ENCODE measurements at places on chromosomes 2 and 18.

- no peak overlapping the region for H3K27ac ChIP-seq
- peaks cover 34% of the 10 kb centered on the region for H3K27me3 ChIP-seq
- DNase-seq, result no peak
- no peak overlapping the region for H3K4me3 ChIP-seq
- peaks cover 11% of the 10 kb centered on the region for H3K4me1 ChIP-seq
Observed at GRCh38 chr2:38099099-38100028, 23.4 kb upstream of the CYP1B1 start.

GRCh38 chr2:207845202-207845864, 75.6 kb upstream of the FZD5 start:
- no peak overlapping the region for H3K4me3 ChIP-seq
- peaks cover 6% of the 10 kb centered on the region for H3K36me3 ChIP-seq
- H3K27me3 ChIP-seq, result no peaks in the 10 kb centered on the region
- no peaks in the 10 kb centered on the region for H3K4me1 ChIP-seq
- DNase-seq, result no peak

GRCh38 chr2:78417355-78417754, 608.1 kb upstream of the REG3G start:
- H3K4me1 ChIP-seq, result no peaks in the 10 kb centered on the region
- no peaks in the 10 kb centered on the region for H3K36me3 ChIP-seq
- H3K27ac ChIP-seq, result no peak overlapping the region
- no peaks in the 10 kb centered on the region for H3K27me3 ChIP-seq
- H3K4me3 ChIP-seq, result no peak overlapping the region
- no peak for DNase-seq

GRCh38 chr2:492178-492577, 185.0 kb downstream of the TMEM18 start:
- peaks cover 5% of the 10 kb centered on the region for H3K36me3 ChIP-seq
- DNase-seq, result no peak
- no peak overlapping the region for H3K27ac ChIP-seq
- no peak overlapping the region for H3K4me3 ChIP-seq

DNA sequence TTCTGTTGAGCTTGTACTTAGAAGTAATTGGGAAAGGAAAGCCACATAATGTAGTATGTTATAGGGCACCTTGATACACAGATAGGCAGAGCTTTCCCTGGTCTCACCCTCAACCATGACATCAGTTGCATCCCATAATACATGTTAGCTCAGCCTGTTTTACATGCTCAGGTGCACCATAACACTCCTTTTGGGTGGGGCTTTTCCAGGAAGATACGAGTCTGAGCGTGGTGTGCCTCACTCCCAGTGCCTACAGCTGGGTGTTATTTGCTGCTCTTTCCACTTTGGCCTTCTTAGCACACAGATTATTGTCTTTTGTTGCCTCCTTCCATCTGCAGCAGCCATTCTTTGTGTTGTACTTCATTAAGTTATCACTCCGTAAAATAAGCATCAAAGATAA, 11.9 kb downstream of the TTC39C start:
- H3K36me3 ChIP-seq, result peaks cover 11% of the 10 kb centered on the region
- H3K27me3 ChIP-seq, result no peaks in the 10 kb centered on the region
- H3K4me1 ChIP-seq, result peaks cover 34% of the 10 kb centered on the region
- no peak overlapping the region for H3K27ac ChIP-seq

DNA sequence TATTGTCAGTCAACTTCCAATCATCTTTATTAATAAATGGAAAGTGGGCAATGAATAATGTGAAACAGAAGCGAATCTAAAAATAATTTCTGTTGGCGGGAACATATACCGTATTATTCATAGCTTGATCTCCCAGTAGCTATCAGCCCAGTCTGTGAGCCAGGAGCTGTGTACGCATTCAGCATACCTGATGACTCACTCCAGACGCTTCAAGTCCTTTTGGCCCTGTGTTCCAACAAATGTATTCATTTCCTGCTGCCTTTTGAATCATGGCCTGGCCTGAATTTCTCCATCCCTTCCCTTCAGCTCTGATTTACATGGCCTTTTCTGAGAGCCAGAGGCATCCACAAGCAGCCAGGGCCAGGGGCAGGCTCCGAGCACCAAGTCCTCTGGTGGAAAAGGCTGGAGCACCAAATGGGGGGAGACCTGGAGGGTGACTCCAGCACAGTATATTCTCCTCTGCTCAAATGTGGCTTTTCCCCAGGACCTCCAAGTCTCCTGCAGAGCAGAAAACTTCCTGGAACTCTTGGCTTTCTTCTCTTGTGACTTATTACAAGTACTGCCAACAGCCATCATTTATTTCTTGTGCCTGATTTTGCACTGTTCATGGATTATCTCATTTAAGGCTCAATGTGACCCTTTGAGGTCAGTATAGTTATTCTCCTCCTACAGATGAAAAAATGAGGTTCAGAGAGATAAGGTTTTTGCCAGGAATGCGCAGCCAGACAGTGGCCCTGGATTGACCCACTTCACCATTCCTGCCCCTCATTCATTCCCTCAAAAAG, 108.7 kb downstream of the EN1 start:
- no peak overlapping the region for H3K27ac ChIP-seq
- H3K27me3 ChIP-seq, result peaks cover 12% of the 10 kb centered on the region
- H3K4me1 ChIP-seq, result no peaks in the 10 kb centered on the region
- DNase-seq, result no peak

GRCh38 chr2:159077869-159078268, 109.4 kb downstream of the TANC1 start:
- no peak overlapping the region for H3K27ac ChIP-seq
- H3K4me3 ChIP-seq, result no peak overlapping the region
- DNase-seq, result no peak

GRCh38 chr2:226849349-226849748, 13.5 kb downstream of the RHBDD1 start:
- H3K36me3 ChIP-seq, result peaks cover 10% of the 10 kb centered on the region
- H3K4me3 ChIP-seq, result no peak overlapping the region
- H3K27me3 ChIP-seq, result no peaks in the 10 kb centered on the region
- DNase-seq, result no peak
- H3K27ac ChIP-seq, result no peak overlapping the region
- peaks cover 18% of the 10 kb centered on the region for H3K4me1 ChIP-seq

GRCh38 chr2:241865957-241866789, 3.4 kb upstream of the RTP5 start:
- peaks cover 34% of the 10 kb centered on the region for H3K4me1 ChIP-seq
- peaks cover 30% of the 10 kb centered on the region for H3K27me3 ChIP-seq
- H3K27ac ChIP-seq, result peak overlapping the region; percentile 79
- no peak overlapping the region for H3K4me3 ChIP-seq

DNA sequence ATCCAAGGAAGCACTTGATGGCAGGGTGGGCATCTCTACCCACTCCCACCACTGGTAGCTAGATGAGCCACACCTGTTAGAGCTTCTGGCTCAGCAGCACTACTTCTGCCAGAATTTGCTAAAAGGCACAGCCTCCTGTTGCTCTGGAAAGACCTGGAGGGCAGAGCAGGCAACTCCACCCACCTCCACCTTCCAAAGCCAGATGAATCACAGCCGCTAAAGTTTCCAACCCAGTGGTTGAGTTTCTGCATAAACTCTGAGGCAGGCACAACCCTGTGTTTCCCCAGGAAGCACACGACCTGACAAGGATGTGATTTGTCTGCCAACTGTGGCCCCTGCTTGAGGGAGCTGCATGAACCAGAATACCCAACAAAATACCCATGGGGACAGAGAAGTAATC, 111.6 kb upstream of the GCFC2 start:
- H3K4me3 ChIP-seq, result no peak overlapping the region
- peaks cover 2% of the 10 kb centered on the region for H3K27me3 ChIP-seq
- H3K36me3 ChIP-seq, result no peaks in the 10 kb centered on the region
- DNase-seq, result no peak

- no peak overlapping the region for H3K27ac ChIP-seq
- no peak overlapping the region for H3K4me3 ChIP-seq
- DNase-seq, result no peak
- no peaks in the 10 kb centered on the region for H3K27me3 ChIP-seq
- H3K4me1 ChIP-seq, result peaks cover 9% of the 10 kb centered on the region
- H3K36me3 ChIP-seq, result no peaks in the 10 kb centered on the region
Observed at GRCh38 chr2:30443081-30443480, 4.0 kb upstream of the LCLAT1 start.

DNA sequence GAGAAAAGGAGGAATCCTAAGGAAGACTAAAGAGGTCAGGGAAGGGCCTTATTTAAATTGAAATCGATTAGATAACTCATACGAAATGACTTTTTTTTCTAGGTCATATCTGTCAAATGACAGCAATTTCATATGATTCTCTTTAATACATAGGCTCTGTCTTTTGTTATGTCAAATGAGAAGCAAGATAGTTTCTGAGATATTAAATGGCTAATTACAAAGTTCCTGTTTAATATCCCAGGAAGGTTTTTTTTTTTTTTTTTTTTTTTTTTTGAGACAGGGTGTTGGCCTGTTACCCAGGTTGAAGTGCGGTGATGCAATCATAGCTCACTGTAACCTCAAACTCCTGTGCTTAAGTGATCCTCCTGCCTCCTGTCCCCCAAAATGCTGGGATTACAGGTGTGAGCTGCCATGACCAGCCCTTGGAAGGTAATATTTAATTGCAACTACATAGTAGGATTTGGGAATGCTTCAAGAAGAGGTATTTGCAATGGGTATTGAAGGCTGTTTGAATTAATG, 48.0 kb upstream of the RMND5A start:
- no peak overlapping the region for H3K4me3 ChIP-seq
- no peak for DNase-seq
- no peaks in the 10 kb centered on the region for H3K4me1 ChIP-seq
- H3K27ac ChIP-seq, result no peak overlapping the region
- H3K27me3 ChIP-seq, result no peaks in the 10 kb centered on the region

- peaks cover 5% of the 10 kb centered on the region for H3K27me3 ChIP-seq
- no peak for DNase-seq
- H3K27ac ChIP-seq, result no peak overlapping the region
- no peaks in the 10 kb centered on the region for H3K36me3 ChIP-seq
- H3K4me1 ChIP-seq, result peaks cover 8% of the 10 kb centered on the region
Observed at GRCh38 chr18:63427558-63427957, 5.3 kb upstream of the VPS4B start.

GRCh38 chr2:191625016-191625415, 52.9 kb upstream of the NABP1 start:
- H3K4me1 ChIP-seq, result peaks cover 36% of the 10 kb centered on the region
- DNase-seq, result peak; percentile 20
- H3K36me3 ChIP-seq, result no peaks in the 10 kb centered on the region
- no peaks in the 10 kb centered on the region for H3K27me3 ChIP-seq

DNA sequence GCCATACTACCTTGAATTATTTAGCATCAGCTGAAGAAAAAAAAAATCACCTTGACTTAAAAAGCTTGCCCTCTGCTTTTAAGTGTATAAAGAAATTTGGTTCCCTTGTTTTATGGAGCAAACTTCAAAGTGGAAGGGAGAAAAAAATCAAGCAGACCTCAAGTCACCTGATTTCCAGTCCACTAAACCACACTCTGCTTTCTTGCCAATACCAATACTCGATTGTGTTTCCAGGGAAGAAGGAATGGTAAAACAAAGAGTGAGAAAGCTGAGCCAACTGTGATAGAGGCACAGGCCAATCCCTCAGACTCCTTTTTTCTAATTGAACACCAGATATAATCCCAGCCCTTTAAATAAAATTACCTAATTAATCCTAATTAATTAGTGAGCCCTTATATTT, 587.3 kb downstream of the ARHGAP15 start:
- peaks cover 5% of the 10 kb centered on the region for H3K4me1 ChIP-seq
- no peak overlapping the region for H3K4me3 ChIP-seq
- no peaks in the 10 kb centered on the region for H3K27me3 ChIP-seq
- DNase-seq, result no peak

DNA sequence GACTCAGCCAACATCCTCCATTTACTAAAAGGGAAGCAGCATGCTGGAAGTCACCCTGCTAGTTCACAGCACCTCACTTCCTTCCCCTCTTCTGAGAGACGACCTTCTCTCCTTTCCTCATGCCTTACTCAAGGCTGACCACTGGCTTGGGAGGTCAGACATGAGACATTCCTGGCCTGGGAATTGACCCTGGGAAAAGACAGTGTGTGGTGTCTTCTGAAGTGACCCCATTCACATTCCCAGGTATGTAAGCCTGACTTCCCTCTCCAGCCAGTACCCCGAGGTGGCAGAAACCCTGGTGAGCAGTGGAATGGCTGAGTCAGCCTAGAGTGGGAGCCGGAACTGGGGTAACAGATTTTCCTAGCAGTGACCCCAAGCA, 92.4 kb downstream of the PLB1 start:
- no peak overlapping the region for H3K27ac ChIP-seq
- peaks cover 12% of the 10 kb centered on the region for H3K27me3 ChIP-seq
- peaks cover 10% of the 10 kb centered on the region for H3K4me1 ChIP-seq
- no peak for DNase-seq
- no peak overlapping the region for H3K4me3 ChIP-seq
- H3K36me3 ChIP-seq, result no peaks in the 10 kb centered on the region

DNA sequence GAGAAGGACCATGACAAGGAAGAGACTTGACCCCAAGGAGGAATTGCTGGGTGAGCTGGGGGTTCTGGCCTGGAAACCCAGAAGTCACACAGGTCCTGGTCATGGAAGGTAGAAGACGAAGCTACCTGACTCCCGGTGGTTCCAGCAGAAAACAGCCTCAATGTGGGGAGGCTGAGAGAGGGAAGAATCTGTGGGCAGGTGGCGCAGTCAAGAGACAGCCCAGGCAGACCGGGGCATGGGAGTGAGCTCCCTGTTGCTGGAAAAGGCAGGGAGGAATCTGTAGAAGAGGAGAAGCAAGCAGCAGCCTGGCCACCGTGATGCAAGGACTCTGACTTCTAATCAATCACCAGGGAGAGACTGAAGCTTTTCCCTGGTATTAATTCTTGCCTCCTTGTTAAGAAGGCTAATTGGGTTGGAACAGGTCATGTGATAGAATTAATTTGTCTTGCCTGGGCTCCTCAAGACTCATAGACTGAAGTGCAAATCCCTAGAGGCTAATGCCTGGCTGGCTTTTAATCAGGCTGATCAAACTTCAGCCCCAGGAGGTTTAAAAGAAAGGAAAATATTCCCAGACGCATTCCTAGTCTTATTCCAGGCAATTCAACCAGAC, 30.1 kb downstream of the CNGA3 start:
- no peaks in the 10 kb centered on the region for H3K4me1 ChIP-seq
- no peak for DNase-seq
- H3K4me3 ChIP-seq, result no peak overlapping the region
- peaks cover 12% of the 10 kb centered on the region for H3K27me3 ChIP-seq
- H3K27ac ChIP-seq, result no peak overlapping the region
- no peaks in the 10 kb centered on the region for H3K36me3 ChIP-seq

DNA sequence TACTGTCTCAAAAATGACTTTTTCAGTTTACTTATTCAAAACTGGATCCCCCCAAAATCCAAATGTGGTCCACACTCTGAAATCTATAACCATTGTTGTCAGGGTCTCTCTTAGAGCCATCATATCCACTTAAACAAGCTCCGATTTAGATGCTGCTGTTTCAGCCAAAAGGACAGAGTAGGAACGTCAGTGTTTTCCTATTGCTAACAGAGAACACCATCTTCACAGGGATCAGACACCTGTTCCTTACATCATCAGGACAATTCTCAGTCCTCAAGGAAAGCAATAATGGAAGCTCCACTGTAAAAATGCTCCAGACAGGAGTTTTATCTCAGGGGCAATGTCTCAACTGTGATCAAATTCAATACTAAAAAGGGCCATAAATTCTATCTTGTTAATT, 155.4 kb downstream of the STK39 start:
- no peak for DNase-seq

- no peaks in the 10 kb centered on the region for H3K4me1 ChIP-seq
- no peaks in the 10 kb centered on the region for H3K36me3 ChIP-seq
- no peaks in the 10 kb centered on the region for H3K27me3 ChIP-seq
- no peak overlapping the region for H3K27ac ChIP-seq
Observed at GRCh38 chr18:69870736-69871135, 76.9 kb downstream of the CD226 start.

Data from memory B cell (primary cell).